Suppressor macrophage (primary cell): ENCODE measurements at places on chromosomes 12 and 14.

GRCh38 chr14:32192712-32193373, 9.0 kb upstream of the RNU6-7 start:
- no peak for DNase-seq

DNA sequence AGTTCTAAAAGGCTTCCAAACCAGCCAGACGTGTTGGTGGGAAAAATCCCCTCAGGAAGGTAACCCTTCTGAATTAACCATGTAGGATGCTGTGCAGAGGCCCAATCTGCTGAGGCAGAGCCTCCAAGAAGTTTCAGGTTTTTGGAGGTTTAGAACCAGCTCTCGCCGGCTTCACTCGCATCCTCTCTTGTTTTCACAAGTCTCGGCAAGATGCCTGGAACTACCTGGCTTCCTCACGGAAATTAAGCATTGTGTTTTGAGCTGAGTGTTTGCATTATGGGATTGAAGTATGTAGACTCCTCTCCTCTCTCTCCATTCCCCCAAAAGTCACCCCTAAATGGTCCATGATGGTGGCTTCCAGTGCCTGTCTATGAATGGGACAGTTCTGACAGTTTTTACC, 20.6 kb downstream of the LTBP2 start:
- DNase-seq = no peak

DNA sequence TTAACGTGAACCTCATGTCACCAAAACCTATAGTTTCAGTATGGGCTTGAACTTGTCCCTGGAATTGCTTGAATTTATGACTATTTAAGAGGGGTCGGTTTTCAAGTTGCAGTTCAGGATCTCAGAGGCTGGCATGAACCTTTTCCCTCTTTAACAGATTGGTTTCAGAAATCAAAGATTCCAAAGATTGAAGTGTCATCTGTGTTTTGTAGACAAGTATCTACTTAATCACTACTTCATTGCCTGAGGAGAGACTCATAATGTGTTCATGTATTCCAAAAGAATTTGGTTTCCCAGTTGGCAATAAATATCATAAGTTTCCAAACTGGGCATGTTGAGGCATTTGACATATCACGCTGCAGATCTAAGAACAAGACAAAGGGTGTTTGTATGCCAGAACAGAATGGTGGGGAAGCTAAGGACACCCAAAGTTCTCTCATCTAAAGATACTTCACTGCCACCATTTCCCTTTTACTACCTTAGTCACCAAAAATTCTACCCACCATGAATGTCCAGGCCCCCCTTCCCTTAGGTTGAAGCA, 199.5 kb downstream of the NUAK1 start:
- DNase-seq = no peak

GRCh38 chr12:694734-695503, 31.7 kb upstream of the NINJ2 start:
- DNase-seq = no peak

DNA sequence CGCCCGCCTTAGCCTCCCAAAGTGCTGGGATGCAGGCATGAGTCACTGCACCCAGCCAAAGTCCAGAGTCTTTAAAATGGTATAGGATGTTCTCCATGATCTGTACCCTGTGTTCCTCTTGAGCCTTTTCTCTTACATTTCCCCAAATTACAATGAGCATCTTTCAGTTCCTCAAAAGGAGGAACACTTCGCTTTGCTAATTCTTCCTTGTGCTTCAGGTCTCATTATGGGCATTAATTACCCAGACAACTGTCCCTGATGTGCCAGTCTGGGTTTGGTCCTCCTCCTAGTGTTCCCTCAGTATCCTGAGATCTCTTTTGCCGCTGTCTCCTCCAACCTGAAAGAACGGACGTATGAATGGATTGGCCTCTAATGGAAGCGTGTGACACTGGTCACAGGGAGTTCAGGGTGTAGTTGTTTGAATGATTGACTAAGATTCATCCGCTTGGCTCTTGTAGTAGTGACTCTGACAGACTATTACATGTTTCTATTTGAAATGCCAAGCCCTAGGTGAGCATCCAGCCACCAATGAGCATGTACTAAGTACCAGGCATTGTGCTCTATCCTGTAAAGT, 8.2 kb downstream of the PRKCH start:
- DNase-seq = peak; percentile 36

DNA sequence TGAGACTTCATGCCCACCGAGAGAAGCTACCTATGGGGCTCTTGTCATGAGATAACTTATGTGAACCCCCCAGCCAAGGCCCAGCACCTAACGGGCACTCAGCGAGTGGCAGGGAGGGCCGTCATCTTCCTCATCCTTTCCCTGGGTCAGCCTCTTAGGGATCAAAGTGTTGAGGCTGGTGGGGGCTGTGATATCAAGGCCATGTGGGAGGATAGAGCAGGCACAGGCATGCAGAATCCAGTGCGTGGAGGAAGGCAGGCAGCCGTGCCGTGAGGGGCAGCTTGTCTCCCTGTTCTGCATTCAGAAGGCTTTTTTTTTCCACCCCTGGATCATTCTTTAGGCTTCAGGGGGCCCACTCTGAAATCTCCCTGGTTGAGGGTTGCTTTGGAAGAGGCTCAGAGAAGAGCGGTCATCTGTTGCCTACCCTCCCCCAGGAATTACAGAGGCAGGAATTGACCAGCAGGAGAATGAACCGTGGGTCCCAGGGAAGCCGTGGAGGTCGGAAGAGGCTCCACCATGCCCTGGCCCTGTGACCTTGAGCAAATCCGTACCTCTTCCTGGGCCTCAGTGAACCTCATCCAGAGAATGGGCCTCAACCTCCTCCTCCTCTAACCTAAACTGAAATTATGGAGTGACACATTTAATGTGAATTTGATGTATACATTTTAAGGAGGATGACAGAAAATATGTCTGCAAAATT, 62.8 kb downstream of the BEGAIN start:
- DNase-seq = no peak

GRCh38 chr12:52582971-52583456, 9.4 kb upstream of the KRT74 start:
- DNase-seq = peak; percentile 84

DNA sequence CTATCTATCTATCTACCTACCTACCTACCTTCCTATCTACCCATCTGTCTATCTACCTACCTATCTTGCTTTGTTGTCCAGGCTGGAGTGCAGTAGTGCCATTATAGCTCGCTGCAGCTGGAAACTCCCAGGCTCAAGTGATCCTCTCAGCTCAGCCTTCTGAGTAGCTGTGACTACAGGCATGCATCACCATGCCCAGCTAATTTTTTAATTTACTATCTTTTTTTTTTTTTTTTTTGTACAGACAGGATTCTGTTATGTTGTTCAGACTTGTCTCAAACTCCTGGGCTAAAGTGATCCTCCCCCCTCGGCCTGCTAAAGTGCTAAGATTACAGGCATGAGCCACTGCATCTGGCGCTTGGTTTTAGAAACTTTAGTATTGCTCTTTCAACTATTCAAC, 762.4 kb downstream of the SLC6A15 start:
- DNase-seq = no peak

GRCh38 chr12:28083840-28084678, 106.2 kb upstream of the CCDC91 start:
- DNase-seq = no peak

DNA sequence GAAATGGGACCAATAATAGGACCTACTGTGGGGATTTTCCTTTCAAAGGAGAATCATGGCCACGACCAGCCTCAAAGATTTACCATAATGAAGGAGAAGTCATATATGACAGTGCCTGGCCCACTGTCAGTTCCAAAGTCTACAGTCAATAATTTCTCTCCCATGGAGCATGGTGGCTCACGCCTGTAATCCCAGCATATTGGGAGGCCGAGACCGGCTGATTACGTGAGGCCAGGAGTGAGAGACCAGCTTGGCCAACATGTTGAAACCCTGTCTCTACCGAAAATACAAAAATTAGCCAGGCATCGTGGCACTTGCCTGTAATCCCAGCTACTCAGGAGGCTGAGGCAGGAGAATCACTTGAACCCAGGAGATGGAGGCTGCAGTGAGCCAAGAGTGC, 13.8 kb downstream of the IRF2BPL start:
- no peak for DNase-seq

DNA sequence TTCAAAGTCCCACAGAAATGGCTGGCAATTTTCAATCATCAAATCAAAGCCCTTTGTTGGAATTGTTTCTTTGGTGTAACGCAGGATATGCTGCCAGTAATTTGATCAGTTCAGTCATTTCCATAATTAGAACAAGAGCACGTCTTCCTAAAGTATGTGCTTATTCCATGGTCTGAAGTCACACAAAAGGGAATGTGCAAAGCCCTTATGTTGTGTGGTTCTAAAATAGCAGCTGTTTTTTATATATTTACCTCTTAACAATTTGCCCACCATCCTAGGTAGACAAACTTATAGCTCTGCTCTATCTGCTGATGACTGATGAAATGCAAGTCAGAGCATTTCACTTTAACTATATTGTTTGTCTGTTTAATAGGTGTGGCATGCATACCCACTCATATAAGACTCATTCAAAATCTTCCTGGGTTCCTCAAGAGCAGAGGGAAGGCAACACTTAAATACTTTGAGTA, 176.1 kb upstream of the SLC38A2 start:
- DNase-seq = no peak

DNA sequence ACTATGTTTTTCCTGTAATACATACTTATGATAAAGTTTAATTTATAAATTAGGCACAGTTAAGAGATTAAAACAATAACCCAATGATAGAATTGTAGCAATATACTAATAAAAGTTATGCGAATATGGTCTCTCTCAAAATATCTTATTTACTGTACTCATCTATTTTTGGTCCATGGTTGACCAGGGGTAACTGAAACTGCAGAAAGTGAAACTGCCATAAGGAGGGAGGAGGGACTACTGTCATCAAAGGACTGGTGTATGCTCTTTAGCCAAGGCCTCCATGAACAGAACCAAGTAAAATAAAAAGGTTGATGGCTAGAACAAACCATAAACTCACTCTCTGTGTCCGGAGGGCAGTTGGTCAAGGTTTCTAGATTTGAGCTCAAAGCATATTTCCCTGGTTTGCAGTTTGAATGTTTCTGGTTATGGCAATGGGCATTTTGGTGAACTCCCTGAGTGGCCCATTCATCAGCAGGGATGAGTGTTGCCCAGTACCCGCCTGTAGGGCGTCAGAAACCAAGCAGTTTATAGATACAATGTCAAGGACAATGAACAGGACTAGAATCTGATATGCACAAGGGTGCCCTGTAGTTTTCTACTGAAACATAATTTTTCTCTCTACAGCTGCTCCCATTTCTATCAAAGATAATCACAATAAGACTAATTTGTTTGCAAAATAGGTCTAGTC, 19.8 kb downstream of the LEMD3 start:
- DNase-seq = no peak

DNA sequence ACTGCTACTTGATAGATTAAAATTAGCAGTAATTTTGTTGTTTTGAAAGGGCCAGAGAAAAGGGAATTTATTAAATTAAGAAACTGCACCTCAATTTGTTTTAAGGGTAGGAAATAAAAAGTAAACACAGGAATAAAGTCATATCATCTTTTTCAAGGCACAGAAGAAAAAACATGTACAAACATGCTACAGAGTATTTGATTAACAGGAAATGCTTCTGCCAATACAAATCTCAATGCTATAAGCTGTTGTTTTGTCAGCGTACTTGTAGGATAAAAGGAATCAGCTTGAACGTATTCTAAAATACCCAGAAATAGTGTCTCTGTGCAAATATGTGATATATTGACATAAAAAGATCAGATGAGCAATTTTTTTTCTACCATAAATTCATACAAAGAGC, 474.0 kb upstream of the MGAT4C start:
- no peak for DNase-seq

GRCh38 chr12:131895640-131896079, 1.2 kb downstream of the ULK1 start:
- no peak for DNase-seq

- DNase-seq = no peak
Measured at GRCh38 chr14:90408713-90409112, 11.9 kb downstream of the CALM1 start.

GRCh38 chr12:10226086-10226485, 13.4 kb downstream of the GABARAPL1 start:
- DNase-seq = no peak

GRCh38 chr12:5328669-5329517, 103.0 kb upstream of the NTF3 start:
- no peak for DNase-seq

DNA sequence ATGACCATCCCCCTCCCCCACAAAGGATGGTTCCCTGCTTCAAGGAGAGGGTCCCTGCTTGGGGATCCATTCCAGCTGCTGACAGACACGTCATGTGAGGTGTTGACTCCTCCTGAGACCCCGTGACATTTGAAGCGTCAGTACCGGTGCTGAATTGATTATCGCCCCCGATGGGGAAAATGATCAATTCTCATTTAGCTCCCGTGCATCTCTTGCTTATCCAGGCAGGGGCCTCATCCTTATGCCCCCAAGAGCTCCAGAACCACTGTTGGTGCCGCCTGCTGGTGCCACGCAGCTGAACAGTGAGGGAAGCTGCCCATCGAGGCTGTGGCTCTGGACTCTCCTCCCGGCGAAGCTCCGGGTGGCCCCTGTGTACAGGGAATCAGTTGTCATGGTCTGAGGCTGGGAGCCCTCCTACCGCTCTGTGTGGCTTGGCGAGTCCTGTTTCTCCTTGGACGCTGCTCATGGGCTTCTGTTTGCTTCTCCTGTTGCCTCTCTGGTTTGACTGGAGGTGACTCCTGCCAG, 4.6 kb downstream of the KIF26A start:
- DNase-seq = no peak

DNA sequence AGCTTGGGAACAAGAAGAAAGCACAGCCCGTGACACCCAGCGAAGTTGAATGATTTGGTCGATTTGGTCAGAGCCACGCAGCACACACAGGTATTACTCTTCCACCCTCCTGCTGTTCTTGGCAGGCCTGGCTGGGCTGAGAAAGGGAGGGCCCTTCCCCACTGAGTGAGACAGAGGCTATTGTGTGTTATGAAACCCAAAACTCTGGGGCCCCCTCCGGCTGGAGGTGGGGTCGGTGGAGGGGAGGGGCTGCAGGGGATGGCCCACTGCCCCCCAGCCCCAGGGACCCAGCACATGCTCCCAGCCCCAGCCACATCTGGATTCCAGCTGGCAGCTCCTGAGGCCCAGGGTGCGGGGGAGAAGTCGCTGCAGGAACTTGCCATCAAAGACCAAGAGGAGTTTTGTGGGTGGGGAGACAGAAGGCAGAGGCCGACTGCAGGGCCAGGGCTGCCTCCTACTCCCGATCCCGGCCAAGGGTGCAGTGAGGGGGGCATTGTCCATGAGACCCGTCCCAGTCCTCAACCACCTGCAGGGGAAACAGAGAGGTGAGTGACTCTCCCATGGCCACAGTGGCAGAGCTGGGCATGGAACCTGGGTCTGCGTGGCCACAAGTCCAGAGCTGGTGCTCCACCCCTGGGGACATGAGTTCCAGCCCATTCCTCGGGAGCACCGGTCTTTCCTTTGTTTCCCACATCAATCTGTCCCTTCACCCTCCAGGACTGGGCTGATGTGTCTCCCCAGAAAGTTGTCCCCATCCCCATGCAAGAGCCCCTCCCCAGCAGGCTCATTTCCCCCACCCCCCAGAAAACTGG, 8.7 kb downstream of the TMEM119 start:
- no peak for DNase-seq

GRCh38 chr12:107748472-107748871, 12.5 kb downstream of the PRDM4 start:
- no peak for DNase-seq

GRCh38 chr14:68297876-68298468, 478.4 kb downstream of the RAD51B start:
- DNase-seq = peak; percentile 61

- DNase-seq = no peak
Measured at GRCh38 chr12:126847005-126847629, 1419.9 kb upstream of the TMEM132C start.

GRCh38 chr12:64673490-64674169, 63.3 kb downstream of the RASSF3 start:
- no peak for DNase-seq
